ENCODE measurements at places on chromosomes 4 and X. TPM values are rescaled to one million over a fixed set of nuclear protein-coding genes. Genes with fewer than 3 reads are reported as not detected.

- no peak for DNase-seq
- H3K36me3 ChIP-seq, result no peaks in the 10 kb centered on the region
- no peak overlapping the region for H3K4me3 ChIP-seq
Observed at GRCh38 chrX:22742174-22742573, 257.6 kb upstream of the DDX53 start.

- no peaks in the 10 kb centered on the region for H3K4me1 ChIP-seq
- H3K27ac ChIP-seq, result no peak overlapping the region
- no peak overlapping the region for H3K4me3 ChIP-seq
Observed at GRCh38 chrX:123773258-123773988, 40.6 kb upstream of the THOC2 start.

Gene CFAP299
- not detected for total RNA-seq

Gene MAP3K15
- 2.2 TPM for total RNA-seq

GRCh38 chr4:22491939-22492338, 23.9 kb downstream of the ADGRA3 start:
- H3K4me1 ChIP-seq, result no peaks in the 10 kb centered on the region
- no peak overlapping the region for H3K4me3 ChIP-seq
- peaks cover 2% of the 10 kb centered on the region for H3K36me3 ChIP-seq
- H3K27ac ChIP-seq, result no peak overlapping the region
- no peak for DNase-seq

Gene GYPA
- not detected for total RNA-seq

GRCh38 chrX:19382555-19383145, 38.9 kb downstream of the PDHA1 start:
- no peaks in the 10 kb centered on the region for H3K4me1 ChIP-seq
- no peaks in the 10 kb centered on the region for H3K36me3 ChIP-seq
- H3K27ac ChIP-seq, result no peak overlapping the region
- no peak overlapping the region for H3K4me3 ChIP-seq
- DNase-seq, result peak; percentile 74
- H3K27me3 ChIP-seq, result peaks cover 4% of the 10 kb centered on the region

DNA sequence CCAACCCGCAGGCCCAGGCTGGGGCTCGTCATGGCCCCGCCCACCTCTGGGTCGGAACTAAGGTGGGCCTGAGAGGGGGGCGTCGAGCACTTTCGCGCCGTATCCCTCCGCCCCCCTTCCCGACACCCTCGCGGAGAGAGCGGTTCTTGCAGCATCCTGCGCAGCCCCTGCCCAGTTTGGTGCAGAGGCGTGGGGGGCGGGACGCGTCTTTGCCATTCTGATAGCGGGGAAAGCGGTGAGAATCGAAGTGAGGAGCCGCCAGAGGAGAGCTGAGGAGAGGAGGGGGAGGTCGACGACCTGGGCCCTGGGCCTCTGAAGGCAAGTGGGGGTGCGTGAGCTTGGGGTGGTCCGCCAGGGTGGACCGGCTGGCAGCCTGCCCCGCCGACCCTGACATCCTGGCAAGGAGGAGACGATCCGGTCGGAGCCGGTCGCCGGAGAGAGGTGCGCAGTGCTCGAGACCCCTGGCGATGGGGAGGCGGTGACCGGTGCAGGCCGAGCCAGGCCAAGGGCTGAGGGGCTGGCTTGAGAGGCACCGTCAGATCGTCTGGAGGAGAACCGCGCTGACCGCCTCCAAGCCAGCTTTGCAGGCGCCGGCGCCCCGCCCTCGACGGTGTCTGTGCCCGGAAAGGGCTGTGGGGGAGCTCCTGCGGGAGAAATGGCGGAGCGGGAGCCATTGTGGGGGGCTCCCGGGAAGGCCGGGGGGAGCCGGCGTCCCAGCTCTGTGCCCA, 25.5 kb downstream of the GPRASP3 start:
- peak overlapping the region; percentile 74 for H3K4me3 ChIP-seq
- DNase-seq, result peak; percentile 35
- peaks cover 8% of the 10 kb centered on the region for H3K4me1 ChIP-seq
- H3K36me3 ChIP-seq, result no peaks in the 10 kb centered on the region
- H3K27me3 ChIP-seq, result no peaks in the 10 kb centered on the region

DNA sequence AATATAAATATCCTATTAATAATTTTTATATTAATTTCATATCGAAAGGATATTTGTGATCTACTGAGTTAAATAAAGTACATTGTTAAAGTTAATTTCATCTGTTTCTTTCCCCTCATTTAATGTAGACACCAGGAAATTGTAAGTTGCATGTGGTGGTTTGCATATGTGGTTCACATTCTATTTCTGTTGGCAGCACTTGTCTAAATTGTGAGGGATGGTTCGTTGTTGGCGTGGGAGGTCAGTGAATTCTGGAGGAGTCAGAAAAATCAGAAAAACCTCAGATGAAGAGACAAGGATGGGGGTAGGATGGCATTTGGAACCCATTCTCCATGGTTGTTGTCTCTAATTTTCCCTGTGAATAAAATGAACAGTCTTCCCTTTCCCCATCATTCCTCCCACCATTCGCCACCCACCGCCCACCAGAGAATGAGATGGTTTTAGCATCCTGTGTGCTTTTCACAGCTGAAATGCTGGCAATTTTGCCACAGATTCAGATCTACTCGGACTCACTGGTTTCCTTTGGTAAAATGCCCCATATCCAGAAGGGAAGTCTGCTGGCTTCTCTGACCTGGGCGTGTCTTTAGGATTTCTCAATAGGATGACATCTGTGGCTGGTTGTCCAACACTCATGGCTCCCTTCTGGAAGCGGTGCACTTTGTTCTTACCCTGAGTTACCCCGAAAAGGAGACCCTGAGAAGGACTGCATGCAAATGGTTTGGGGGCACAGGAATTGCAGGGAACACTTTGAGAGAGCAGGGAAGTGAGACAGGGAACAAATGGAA, 52.3 kb downstream of the LGI2 start:
- H3K36me3 ChIP-seq, result no peaks in the 10 kb centered on the region
- H3K4me3 ChIP-seq, result no peak overlapping the region
- H3K27me3 ChIP-seq, result peaks cover 26% of the 10 kb centered on the region
- DNase-seq, result no peak

DNA sequence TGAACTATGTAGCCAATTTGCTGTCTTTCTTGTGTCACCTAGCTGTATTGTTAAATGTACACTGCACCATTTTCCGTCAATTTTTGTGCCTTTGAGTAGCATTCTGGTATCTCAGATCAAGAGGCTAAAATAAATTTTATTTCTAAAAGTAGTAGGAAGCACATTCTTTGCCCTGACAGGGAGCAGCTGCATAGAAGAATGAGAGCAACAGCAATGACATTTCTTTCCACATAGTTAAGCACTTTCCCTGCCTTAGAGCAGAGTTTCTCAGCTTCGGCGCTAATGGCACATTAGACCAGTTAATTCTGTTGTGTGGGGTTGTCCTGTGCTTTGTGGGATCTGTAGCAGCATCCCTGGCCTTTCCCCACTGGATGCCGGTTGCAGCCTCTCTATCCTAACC, 173.9 kb downstream of the CHIC2 start:
- H3K27ac ChIP-seq, result no peak overlapping the region
- DNase-seq, result no peak
- H3K27me3 ChIP-seq, result peaks cover 3% of the 10 kb centered on the region
- H3K4me1 ChIP-seq, result no peaks in the 10 kb centered on the region

- peaks cover 67% of the 10 kb centered on the region for H3K27me3 ChIP-seq
- peaks cover 3% of the 10 kb centered on the region for H3K4me1 ChIP-seq
- DNase-seq, result peak; percentile 43
- no peak overlapping the region for H3K4me3 ChIP-seq
- H3K36me3 ChIP-seq, result peaks cover 10% of the 10 kb centered on the region
Observed at GRCh38 chr4:84503495-84504437, 4.7 kb upstream of the NKX6-1 start.

GRCh38 chr4:56288663-56289062, 98.6 kb downstream of the AASDH start:
- no peaks in the 10 kb centered on the region for H3K36me3 ChIP-seq
- no peak overlapping the region for H3K27ac ChIP-seq
- no peak overlapping the region for H3K4me3 ChIP-seq
- no peak for DNase-seq

DNA sequence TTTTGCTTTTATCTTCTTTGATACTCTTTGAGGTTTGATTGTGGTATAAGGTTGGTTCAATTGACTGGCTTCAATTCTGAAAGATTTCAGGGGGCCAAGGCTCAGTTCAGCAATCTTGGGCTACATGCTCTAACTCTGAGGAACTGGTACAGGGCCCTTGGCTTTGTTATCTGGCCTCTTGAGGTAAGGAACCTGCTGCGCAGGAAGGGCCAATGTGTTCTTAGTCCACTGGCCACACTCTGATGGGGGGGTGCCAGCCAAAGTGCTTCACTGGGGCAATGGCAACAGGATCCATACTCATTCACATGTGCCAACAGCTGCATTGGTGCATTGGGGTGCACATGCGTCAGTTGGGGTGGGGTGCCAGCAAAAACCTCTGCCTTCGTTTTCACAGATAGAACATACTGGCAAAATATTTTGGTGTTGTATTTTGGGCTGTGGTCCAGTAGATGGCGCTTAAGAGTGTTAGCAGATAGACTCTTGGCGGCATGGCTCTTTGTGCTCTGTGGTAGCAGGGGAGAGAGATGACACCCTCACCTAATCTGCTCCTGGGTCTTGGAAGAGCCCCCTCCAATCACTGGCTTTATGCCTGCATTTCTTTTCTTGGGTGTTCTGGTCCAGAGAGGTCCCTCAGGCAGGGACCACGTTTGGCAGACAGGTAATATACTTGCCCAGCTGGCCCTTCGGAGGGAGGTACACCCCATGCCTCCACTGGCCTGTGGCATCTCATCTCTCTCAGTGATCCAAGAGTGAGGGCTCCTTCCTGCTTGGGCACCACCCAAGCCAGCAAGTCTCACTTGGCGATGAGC, 42.9 kb downstream of the NDST3 start:
- H3K4me3 ChIP-seq, result no peak overlapping the region
- H3K36me3 ChIP-seq, result no peaks in the 10 kb centered on the region
- H3K4me1 ChIP-seq, result no peaks in the 10 kb centered on the region
- peak; percentile 38 for DNase-seq

Gene TBC1D8B
- total RNA-seq, result 0.40 TPM

DNA sequence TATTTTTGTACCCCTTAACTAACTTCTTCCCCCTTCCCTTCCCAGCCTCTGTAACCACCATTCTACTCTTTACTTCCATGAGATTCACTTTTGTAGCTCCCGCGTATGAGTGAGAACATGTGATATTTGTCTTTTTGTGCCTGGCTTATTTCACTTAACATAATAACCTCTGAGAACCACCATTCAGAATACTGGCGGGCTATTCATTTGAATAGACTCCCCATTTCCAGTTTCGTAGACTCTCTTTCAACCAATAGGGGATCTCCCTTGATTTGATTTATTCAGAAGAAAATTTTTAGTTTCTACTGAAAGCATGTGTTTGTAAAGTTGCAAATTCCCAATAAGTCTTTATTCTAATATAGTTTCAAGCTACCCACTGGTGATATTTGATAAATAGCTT, 117.2 kb downstream of the GATB start:
- H3K27ac ChIP-seq, result no peak overlapping the region
- DNase-seq, result no peak
- no peaks in the 10 kb centered on the region for H3K27me3 ChIP-seq
- H3K4me1 ChIP-seq, result no peaks in the 10 kb centered on the region

DNA sequence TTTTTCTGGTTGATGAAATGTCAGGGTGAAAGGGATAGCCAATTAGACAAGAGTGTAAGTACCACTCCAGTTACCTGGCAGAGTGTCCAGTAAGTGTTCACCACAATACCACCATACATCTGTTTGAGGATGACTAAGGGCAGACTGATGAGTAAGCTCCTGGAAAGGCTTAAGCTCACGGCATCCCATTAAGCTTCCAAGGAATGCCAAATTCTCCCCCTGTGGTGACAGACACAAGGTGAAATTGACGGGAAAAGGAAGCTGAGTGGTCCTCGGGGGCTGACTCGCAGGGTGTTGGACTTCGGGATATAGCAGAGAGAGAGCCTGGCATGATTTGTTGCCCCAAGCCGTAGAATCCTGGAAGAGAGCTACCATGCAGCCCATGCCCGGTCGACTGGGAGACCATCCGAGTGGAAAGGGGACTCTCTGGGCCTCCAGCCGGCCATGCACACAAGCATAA, 7.6 kb upstream of the BST1 start:
- H3K4me3 ChIP-seq, result no peak overlapping the region
- DNase-seq, result no peak

DNA sequence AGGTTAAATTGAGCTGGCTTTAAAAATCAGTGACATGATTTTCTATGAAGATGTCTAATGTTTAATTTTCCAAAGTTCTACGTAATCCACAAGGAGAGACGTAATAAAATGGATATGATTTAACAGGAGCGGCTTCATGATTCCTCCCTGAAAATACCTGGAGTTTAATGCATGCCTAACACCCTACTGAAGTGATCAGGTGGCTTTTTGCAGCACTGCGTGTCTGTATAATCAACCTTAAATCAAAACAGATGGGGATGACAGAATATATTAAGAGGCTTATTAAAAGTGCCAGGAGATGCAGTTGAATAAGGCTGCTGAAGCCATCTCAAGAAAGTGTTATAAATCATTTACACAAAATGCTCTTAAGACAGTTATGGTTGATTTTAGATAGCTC, 112.4 kb upstream of the TLR3 start:
- DNase-seq, result no peak
- peaks cover 7% of the 10 kb centered on the region for H3K27me3 ChIP-seq
- H3K4me1 ChIP-seq, result no peaks in the 10 kb centered on the region
- H3K36me3 ChIP-seq, result no peaks in the 10 kb centered on the region

Gene TASL
- 1.7 TPM for total RNA-seq

DNA sequence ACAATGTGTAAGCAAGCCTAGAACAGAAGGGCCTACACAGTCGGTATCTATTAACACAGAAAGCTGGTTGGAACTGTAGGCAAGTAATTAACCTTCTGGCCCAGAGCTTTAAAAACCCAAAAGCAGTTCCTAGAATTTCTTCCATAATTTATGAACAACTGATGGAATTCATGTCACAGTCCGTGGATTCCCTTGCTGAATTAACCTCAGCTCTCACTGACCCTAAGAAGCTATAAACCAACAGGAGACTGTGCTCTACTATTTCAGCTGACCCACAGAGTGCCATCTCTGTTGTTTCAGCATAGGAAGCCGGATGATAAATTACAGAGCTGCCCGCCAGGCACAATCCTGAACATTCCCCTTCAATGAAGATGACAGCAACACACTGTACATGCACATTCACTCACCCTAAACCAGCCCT, 157.3 kb downstream of the PRDM5 start:
- H3K27me3 ChIP-seq, result no peaks in the 10 kb centered on the region
- no peak overlapping the region for H3K27ac ChIP-seq
- no peak for DNase-seq
- no peaks in the 10 kb centered on the region for H3K36me3 ChIP-seq

DNA sequence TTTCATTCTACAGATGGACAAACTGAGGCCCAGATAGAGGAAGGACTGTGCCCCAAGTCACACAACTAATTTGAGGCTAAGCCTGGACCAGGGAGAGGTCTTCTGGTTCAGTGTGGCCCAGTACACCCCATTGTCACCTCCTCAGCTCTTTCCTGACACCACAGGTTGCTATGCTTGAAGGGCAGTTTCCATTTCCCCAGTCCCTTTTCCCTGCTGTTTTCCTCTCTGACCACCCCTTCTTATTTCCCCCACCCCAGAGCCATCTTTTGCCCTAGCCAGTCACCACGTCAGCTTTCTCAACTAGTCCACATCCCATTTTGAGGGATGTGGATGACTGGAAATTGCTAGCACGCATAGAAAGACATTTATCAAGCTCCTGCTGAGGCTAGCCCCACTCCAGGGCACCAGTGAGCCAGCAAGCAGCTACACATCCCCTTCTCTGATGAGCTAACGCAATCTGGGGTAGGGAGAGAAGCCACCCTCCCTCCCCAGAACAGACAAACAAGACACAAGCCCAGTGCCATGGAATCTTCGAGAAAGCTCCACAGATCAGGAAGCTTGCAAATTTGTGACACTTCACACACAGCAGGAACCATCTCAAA, 1.3 kb downstream of the GABRE start:
- no peaks in the 10 kb centered on the region for H3K4me1 ChIP-seq
- H3K27ac ChIP-seq, result no peak overlapping the region
- no peaks in the 10 kb centered on the region for H3K36me3 ChIP-seq
- peaks cover 15% of the 10 kb centered on the region for H3K27me3 ChIP-seq

All from activated CD8-positive, alpha-beta T cell treated with anti-CD3 and anti-CD28 coated beads for 36 hours (primary cell).